ENCODE measurements at places on chromosomes 2 and 18. TPM values are rescaled to one million over a fixed set of nuclear protein-coding genes. Genes with fewer than 3 reads are reported as not detected.

GRCh38 chr18:75472906-75473305, 45.4 kb upstream of the SMIM21 start:
- DNase-seq = no peak

Gene PRKAG3
- polyA plus RNA-seq = not detected

DNA sequence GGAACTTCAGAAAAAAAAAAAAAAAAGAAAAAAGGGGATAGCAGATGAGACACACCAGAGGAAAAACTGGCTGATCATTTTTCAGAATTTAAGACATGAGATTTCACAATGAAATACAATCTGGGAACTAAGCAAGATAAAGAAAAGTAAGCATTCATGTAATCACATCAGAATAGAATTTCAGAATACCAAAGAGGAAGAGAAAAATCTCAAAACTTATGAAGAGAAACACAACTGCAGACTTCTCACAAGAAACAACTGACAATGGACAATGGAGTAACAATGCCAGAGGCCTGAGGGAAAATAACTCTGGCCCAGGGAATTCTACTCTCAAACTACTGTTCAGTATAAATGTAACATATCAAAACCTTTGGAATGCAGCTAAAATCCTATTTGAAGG, 13.2 kb upstream of the RRM2 start:
- no peak for DNase-seq

GRCh38 chr2:105410554-105410953, 11.7 kb upstream of the FHL2 start:
- peak; percentile 12 for DNase-seq

Gene ST6GAL2
- 0.22 TPM for polyA plus RNA-seq

- no peak for DNase-seq
Observed at GRCh38 chr2:218009231-218009630, 6.4 kb upstream of the TNS1 start.

- DNase-seq = no peak
Observed at GRCh38 chr2:233821709-233822100, 32.6 kb downstream of the HJURP start.

- no peak for DNase-seq
Observed at GRCh38 chr2:38514603-38515154, 88.0 kb downstream of the HNRNPLL start.
